NCI-H460 (cell line): ENCODE measurements at places on chromosomes 11 and 22.
A peak's percentile ranks its signal among the peaks of the same experiment; 100 is the strongest.

DNA sequence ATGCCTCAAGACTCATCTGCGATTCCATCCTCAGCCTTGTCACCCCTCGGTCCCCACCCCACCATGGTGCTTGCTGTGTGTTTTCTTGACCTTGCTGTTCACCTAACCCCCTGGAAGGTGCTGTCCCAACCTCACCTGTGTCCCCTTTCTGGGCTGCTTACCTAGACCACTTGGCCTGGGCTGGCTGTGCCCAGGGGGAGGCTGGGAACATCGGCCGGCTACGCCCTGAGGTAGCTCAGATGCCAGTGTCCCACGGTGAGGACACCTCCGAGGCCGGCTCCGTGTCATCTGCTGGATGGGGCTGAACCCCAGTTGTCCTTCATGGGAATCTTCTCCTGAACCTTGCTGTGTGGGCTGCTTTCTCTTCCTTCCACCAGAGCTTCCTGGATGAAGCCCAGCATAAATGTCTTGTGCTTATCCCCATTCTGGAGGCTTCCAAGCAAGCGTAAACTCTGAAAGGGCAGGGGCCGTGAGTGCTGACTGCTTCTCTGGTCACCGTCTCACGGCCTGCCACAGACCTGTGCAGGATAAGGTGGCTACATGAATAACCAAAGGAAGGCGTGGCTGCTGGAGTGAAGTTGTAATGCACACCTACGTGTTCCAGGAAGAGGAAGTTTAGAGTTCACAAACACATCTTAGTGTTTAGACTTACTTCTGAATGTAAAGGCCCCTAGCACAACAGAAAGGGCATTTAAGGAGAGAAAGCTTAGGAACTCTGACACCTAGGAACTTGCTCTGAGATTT, 724.3 kb downstream of the TBC1D22A start:
- DNase-seq: no peak

DNA sequence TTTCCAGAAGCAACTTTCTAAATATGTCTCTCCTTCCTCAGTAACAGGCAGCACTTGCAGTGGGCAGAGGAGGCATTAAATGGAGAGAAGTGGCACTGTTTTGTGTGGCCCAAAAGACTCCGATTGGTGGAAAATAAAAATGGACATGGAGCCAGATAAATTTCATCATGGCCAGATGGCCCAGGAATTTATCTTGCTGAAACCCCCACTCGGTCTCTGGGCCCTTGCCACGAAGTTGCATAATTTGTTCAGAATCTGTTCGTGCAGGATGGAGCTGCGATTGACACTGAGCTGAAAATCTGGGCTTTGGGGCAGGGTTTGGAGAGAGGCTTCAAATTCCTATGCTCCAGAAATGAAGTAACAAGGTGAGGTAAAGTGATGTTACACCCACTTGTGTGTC, 65.5 kb downstream of the C11orf91 start:
- no peak for DNase-seq

GRCh38 chr11:65532388-65533064, 7.6 kb downstream of the SCYL1 start:
- no peak for DNase-seq

DNA sequence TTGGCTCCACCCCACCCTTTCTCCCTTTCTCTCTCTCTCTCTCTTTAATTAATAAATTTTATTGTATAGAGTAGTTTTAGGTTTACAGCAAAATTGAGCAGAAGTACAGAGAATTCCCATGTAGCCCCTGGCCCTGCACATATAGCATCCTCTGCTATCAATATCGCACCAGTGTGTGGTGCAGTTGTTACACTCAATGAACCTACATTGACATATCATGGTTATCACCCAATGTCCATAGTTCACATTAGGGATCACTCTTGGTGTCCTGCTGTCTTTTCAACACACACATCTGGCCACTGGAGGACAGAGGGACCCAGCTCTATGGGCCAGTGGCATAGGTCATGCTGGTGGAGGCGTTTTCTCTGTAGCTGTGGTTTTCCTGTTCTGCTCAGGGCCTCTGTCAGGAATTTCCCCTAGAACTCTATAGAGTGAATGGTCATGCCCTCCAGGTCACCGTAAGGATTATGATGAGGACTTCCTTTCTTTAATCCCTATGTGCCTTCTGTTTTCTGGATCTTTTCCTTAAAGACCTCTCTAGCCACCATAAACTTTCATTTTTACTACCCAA, 98.2 kb upstream of the NAV2 start:
- no peak for DNase-seq

GRCh38 chr11:103887001-103887658, 149.3 kb upstream of the DDI1 start:
- no peak for DNase-seq

GRCh38 chr22:20395181-20395906, 1.4 kb downstream of the ZNF74 start:
- DNase-seq: no peak

DNA sequence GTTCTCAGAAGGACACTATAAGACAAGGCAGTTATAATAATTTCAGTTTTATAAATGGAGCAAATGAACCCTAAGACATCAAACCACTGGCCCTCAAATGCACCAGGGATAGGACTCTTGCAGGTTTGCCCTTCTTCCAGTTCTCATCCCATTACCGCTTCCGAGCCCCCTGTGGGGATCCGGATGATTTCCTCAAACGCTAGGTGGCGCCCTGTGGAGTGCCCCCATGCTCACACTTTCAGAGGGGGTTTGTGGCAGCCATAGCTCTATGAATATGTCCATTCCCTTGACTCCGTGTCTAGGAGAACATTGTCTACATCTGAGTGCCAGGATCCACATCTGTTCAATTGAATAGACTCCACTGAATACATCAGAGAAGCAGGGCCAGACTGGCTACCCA, 816.3 kb downstream of the NTM start:
- no peak for DNase-seq

DNA sequence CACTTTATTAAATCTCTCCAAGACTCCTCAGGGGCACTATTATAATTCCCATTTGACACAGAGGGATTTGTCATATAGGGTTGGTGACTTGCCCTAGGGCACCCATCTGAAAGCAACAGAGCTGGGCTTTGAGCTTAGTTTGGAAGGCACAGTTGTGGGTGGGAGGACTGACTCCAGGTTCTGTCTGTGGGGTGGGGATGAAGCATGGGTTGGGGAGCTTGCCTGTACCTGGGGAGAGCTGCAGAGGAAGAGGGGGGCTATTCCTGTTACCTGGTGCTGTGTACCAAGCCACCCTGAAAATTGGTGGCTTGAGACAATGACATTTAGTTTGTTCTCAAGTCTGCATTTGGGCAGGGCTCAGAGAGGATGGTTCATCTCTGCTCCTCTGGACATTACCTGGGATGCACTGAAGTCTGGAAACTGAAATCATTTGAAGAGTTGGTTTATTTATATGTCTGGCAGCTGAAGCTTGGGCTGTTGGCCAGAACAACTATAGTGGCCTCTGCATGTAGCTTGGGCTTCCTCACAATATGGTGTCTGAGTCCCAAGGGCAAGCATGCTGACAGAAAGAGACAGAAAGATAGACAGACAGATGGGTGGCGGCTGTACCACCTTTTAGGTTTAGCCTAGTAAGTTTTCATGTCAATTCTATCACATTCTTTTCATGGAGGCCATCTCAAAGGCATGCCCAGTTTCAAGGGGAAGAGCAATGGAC, 44.9 kb downstream of the LRRC32 start:
- no peak for DNase-seq

- no peak for DNase-seq
Measured at GRCh38 chr11:69230856-69231425, 63.0 kb upstream of the MYEOV start.

GRCh38 chr11:95466416-95466815, 235.4 kb upstream of the SESN3 start:
- no peak for DNase-seq

GRCh38 chr22:48393041-48393370, 1434.7 kb downstream of the BRD1 start:
- no peak for DNase-seq

- DNase-seq: no peak
Measured at GRCh38 chr22:38845004-38845740, 1.3 kb upstream of the NPTXR start.

GRCh38 chr22:28841111-28841510, 40.7 kb upstream of the XBP1 start:
- no peak for DNase-seq

DNA sequence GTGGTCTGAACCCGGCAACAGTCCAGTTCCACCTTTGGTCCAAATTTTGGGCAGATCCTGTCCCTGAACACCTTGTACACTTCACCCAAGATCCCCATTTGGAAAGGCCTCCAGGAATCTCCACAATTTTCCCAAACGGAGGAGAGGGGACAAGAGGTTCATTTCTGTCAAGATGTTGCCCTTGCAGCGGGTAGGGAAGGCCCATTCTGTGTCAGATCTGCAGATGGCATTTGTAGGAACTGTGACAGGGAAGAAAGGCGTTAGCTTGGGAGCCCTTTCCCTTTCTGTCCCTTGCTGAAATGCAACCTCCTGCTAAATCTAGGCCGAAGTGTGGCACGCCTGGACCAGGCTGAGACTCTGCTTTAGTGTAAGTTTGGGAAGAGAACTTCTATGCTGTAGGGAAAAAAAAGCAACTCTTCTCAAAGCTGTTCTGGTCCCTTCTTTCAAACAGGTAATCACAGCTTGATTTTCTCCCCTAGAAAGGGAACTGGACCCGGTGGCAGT, 86.0 kb downstream of the SCN3B start:
- no peak for DNase-seq

DNA sequence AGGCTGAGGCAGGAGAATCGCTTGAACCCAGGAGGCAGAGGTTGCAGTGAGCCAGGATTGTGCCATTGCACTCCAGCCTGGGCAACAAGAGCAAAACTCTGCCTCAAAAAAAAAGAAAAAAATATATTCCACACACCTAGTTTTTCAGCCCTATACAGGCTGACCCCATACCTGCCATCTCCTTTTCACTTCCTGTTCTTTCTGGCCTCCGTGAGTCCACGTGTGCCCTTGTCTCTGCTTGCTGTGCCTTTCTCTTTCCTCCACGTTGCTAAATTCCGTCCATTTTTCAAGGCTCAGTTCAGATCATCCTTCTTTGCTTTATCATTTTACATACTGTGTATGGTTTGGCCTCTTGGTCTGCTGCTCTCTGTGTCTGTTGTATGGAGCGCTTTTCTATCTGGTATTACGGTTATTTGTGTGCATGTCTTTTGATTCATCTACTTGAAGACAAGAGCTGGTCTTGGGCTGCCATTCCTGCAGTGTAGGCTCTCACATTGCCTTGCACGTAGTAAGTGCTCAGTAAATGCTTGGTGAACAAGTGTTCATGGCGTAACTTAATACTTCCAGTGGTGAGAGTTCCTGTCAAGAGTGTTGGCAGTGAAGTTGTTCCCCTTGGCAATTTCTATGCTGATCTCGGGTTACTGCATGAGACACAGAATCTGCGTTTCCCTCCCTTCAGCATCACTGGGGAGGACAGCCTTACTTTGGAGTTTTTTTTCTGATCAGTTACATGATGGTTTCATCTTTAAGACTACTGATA, 57.5 kb downstream of the PTPRJ start:
- no peak for DNase-seq

DNA sequence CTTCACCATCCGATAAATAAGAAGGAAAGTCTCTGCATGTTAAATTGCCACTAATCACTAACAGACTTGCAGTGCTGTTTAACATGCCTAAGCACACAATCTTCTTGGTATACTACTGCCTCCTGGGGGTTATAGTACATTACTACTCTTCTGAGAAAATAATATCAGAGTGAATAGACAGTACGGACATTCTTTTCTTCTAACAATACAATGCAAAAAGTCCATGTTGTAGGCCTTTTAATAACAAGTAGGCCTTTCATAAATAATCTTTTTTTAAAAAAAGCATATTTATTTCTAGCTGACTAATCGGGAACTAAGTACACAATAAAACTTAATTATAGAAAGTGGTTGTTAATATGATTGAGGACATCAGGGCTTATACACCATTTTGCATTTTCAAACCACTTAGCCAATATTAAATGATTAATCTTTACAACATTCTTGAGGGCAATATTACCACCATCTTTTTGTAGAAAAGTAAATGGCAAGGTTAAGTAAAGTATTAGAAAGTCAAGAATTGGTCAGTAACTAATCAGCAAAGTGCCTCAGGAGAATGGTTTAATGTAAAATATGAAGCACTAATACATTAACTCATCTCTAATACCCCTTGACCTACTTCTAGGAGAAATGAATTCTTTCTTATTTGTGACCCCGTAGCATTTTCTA, 84.7 kb downstream of the TTC28 start:
- peak; percentile 54 for DNase-seq

DNA sequence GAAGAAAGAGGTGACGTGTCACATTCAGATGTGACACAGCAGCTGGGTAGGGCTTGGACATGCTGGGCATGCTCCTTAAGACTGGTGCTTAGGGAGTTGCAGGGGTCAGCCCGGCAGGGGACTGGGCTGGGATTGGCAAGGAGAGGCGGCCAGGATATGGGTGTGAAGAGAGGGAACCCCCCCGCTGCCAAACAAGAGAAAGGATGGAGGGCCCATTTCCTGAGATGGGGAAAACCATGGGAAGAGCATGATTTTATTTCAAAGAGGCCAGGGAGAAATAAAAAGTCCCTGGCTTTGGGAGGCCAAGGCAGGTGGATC, 5.3 kb downstream of the ATF4 start:
- DNase-seq: no peak

GRCh38 chr22:19669570-19669969, 44.7 kb upstream of the SEPTIN5 start:
- DNase-seq: no peak

DNA sequence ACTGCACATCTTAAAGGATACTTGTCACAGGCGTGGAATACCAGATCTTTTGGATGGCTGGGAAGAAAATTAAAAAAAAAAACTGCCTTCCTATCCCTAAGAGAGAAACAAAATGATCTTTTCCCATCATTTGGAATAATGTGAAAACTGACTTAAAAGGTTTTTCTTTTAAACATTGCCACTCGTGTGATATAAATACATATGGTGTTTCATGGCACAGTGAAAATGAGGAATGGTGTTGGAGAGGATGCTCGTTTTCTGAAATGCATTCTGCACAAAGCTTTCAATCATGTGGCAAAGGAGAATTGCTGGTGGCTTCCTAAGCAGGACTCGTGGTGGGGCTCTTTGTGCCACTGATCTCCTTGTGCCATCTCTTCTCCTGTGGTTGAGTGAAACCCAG, 74.9 kb upstream of the LRRC4C start:
- DNase-seq: no peak

DNA sequence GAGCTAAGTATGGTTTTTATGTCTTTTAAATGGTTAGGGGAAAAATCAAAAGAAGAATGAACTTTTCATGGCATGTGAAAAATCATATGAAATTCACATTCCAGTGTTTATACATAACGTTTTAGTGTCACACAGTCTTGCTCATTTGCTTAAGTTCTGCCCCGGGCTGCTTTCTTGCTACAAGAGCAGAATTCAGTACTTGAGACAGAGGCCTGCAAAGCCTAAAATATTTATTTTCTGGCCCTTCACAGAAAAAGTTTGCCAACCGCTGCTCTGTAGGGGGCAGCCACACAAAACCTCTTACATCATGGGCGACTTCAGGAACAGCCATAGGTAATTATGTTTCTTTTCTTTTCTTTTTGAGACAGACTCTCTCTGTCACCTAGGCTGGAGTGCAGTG, 1.0 kb upstream of the ATG2A start:
- no peak for DNase-seq

GRCh38 chr11:3626250-3626960, 15.4 kb downstream of the ART5 start:
- DNase-seq: no peak
